ENCODE measurements at places on chromosomes 4 and X.
A peak's percentile ranks its signal among the peaks of the same experiment; 100 is the strongest.

DNA sequence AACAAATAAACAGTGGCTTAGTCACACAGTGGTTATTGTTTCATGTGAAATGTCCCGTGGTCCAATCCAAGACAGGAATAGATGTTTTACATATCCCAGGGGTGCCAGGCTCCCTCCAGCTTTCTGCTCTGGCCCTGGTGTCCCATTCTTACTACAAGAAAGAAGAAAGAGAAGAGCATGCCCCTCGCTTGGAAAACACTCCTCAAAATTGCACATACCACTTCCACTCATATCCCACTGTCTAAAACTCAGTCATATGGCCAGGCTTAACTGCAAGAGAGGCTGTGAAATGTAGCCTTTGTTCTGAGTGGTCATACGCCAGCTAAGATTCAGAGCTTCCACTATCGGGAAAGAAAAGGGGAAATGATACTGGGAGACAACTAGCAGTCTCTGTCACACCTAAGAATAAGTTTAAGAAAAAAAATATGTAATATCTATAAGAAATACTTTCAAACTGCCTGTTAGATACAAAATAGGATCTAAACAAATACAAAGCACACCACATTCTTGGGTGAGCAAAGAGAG, 306.8 kb upstream of the FAM241A start:
- H3K4me3 ChIP-seq: no peak overlapping the region
- DNase-seq: no peak
- no peaks in the 10 kb centered on the region for H3K36me3 ChIP-seq

DNA sequence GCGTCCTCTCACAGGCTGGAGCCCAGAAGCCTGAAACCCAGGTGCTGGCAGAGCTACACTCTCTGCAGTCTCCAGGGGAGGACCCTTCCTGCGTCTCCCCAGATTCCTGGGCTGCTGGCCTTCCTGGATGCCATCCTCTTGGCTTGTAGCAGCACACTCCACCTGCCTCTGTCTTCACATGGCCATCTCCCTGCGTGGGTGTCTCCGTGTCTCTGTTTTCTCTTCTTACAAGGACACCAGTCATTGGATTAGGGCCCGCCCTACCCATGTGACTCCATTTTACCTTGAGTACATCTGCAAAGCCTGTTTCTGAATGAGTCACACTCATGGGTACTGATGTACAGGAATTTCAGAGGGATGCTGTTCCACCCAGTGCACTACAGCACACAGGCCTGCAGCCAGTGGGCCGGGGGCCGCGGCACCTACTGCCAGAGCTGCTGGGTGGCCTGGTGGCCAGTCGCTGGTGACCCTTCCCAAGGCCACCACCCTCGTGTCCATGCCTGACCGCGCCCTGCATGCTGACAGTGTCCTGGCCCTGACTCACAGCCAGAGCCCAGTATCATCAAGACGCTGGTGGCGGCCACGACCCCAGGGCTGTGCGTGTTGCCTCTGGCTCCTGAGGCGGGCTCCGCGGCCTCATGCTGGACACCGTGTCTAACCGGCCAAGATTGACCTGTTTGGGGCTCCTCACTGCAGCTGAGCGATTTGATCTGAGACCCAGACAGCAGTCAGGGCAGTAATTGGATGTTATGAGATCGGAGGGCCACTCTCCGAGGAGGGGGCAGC, 63.6 kb upstream of the NKX1-1 start:
- no peak overlapping the region for H3K4me3 ChIP-seq
- H3K27me3 ChIP-seq: peaks cover 48% of the 10 kb centered on the region
- H3K36me3 ChIP-seq: no peaks in the 10 kb centered on the region

GRCh38 chr4:162706051-162706450, 460.6 kb downstream of the NAF1 start:
- H3K4me3 ChIP-seq: no peak overlapping the region
- no peaks in the 10 kb centered on the region for H3K4me1 ChIP-seq
- H3K36me3 ChIP-seq: no peaks in the 10 kb centered on the region
- no peaks in the 10 kb centered on the region for H3K27me3 ChIP-seq

DNA sequence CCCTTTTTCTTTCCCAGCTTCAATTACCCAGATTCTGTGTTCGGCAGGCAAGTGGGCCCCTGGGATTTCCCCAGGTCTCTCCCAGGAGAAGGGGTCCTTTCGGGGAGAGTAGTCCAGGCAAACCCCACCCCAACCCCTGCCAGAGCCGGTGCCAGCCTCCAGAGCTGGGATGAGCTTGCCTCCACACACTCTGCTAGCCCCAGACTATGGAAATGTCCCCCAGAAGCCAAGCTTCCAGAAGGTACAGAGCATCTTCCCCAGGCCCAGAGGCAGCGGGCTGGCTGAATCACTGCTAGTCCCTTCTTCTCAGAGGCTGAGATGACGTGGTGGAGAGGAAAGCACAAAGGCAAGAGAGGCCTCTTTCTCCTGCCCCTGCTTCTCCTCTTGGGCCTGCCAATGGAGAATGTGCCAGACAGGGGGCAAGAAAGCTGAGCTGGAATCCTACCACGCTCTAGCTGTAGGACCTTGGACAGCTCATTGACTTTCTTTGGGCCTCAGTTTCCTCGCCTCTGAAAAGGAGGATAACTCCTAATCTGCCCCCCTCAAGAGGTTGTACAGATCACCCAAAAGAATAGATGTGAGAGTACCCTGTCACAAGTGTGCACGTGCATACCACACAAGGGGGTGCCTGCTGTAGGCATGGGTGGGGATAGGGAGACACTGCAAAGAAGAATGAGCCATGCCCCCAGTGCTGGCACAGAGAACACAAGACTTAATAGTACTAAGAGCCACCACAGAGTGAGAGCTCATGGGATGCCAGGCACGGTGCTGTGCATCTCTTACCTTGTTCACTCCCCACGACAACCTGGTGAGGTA, 2.1 kb downstream of the SASH3 start:
- H3K4me1 ChIP-seq: no peaks in the 10 kb centered on the region
- H3K36me3 ChIP-seq: no peaks in the 10 kb centered on the region
- no peaks in the 10 kb centered on the region for H3K27me3 ChIP-seq
- H3K4me3 ChIP-seq: peak overlapping the region; percentile 38

All from lower lobe of right lung (tissue), 2 donors.